ENCODE measurements at places on chromosomes 4 and X.

- no peak for DNase-seq
Measured at GRCh38 chr4:88599298-88599697, 7.0 kb downstream of the HERC3 start.

- DNase-seq, result no peak
Measured at GRCh38 chrX:24526616-24527015, 61.5 kb downstream of the PDK3 start.

- no peak for DNase-seq
Measured at GRCh38 chr4:6480534-6481088, 8.2 kb upstream of the PPP2R2C start.

DNA sequence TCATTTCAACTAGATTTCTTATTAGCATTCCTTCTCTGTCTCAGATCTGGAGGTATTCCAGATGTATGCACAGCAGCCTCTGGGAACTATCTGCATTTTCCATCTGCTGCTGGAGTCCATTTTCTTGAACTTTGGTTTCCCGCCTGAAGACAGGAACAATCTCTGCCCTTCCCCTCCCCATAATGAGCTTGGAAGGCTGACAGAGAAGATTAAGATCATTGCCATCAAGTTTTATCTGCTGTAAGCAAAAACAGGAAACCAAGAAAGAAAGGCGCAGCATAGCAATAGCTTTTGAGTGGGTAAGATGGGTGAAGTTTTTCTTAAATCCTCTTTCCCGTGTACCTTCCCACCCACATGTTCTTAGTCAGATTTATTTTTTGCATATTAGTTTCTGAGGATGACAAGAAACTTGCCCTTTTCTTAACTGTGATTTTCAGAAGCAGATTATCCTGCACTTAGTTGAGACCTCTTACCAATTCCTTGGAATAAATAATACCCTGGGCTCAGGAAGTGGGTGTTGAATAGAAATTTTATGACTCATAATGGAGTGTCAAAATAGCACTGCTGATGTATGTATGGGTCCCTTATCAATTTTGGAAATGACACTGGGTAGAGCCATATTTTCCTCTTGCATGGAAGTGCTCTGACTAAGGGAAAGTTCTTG, 78.3 kb downstream of the CT47B1 start:
- no peak for DNase-seq

- no peak for DNase-seq
Measured at GRCh38 chrX:34559325-34559724, 97.8 kb downstream of the TMEM47 start.

DNA sequence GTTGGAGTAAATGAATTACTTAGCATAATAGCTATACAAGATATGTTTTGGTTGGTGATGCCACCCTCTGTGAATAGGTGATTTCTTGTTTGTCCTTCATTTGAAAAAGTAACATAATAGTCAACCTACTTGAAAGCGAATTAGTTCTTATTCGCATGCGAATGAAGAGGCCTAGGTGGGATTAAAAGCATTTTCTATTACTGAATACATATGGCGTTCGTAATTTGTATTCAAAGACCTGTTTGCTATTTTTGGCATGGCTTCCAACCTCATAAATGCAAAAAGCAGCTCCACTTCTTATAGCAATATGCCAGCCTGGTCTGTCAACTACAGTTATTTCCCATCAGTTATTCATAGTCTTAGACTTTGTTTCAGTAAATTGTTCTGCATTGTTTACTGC, 261.3 kb downstream of the TENM3 start:
- no peak for DNase-seq

DNA sequence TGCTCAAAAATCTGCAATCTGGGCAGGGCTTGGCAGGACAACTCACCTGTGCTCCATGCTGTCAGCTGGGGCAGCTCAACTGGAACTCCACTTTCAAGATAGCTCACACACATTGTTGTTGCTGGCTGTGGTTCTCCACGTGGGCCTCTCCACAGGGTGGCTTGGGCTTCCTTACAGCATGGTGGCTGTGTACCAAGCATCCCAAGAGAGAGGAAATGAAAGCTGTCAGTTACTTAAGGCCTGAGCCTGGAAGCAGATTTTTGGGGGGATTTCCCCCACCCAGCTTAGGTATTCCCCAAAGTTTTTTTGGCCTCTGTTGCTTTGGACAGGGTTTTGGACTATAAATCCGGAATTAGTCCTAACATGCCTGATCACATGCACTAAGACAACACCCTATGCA, 81.0 kb downstream of the BCOR start:
- no peak for DNase-seq

- no peak for DNase-seq
Measured at GRCh38 chr4:70360460-70360859, at the start of gene SMR3A. Gene SMR3A (plus strand): TSS chr4:70360760. CDS start chr4:70362116, 1,356 bp downstream.

DNA sequence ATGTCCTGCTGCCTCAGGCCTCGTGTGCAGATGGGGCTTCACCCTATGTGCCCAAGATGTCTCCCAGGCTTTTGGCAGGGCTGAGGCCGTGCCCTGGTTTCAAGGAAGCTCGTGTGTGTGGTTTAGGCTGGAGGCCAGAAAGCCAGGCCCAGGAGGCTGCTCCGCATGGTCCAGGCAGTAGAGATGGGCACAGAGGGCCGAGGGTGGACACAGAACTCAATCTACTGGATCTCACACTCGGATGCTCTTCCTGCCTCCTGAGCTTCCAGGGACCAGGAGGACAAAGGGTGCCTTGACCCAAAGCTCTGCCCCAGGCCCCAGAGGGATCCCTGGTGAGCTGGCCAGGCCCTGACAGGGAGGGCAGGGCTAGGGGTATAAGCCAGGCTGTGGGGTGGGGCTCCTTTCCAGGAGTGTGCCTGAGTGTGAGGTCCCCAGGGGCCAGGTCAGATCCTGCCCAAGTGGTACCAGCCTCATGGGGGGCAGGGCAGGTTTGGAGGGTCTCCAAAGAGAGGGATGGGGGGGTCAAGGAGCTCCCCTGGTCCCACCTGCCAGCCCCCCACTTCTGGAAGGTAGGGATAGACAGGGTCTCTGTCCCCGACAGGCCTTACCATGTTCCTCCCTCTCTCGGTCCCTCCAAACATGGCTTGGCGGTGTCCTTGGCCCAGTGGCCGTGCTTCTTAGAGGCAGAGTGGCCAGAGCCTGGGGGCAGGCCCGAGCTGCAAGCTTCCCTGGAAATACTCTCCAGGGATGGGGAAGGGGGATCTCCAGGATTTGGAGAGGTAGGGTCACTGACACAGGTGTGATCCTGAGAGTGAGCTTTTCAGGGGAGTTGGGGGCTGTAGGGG, 23.8 kb downstream of the HTRA3 start:
- no peak for DNase-seq
